RWPE2 (cell line): ENCODE measurements at places on chromosomes 5 and 9.
A peak's percentile ranks its signal among the peaks of the same experiment; 100 is the strongest.

DNA sequence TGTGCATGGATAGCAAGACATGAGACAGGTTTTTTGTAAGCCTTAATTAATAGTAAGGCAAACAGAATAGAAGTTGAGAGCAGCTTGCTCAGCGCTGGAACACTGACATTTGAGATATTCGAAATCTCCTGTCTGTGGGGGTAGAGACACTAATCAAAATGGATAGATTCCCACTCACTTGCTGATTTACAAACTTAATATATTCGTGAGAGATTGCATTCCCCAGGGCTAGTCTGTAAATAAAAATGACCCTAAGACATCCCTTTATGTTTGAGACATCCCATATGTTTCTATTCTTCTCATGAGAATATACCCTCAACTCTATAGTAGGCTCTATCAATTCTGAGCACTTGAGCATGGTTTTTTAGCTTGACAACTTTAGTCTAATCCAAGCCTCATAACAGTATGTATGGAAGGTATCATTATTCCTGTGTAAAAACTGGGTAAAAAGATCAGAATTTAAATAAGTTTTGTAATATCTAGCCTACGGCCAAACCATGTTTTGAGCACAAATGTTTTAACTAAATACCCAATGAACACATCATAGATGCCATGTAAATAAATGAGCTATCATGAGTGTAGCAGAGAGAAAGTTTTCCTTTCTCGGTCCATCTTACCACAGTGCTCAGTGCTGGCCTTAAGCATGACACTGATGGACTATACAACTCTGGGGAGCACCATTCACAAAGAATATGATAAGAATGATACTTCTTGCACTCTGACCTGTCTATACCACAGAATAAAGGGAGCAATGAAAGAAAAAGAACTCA, 609.2 kb downstream of the PSAT1 start:
- no peak for DNase-seq

DNA sequence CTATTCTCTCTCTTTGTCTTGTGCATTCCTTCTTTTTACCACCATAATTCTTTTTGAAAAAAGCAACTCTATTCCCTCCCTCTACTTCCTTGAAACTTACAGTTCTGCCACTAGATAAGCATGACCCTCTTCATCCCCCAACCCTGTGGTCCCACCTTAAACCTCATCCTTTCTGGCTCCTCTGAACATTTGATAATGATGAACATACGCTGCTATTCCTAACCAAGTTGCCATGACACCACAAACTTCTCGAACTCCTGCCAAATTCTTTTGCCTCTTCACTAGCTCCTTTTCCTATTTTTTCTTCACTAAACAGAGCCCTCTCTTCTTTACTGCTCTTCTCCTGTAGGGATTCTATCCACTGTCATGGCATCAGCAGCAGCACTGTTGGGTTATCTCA, 57.1 kb downstream of the MOCS2 start:
- no peak for DNase-seq

GRCh38 chr5:172421020-172421419, 33.3 kb downstream of the SH3PXD2B start:
- DNase-seq, result no peak

- DNase-seq, result no peak
These were observed 690.2 kb downstream of the NR2F1-AS1 start for GRCh38 chr5:92890841-92891244.

GRCh38 chr5:99926463-99926862, 608.7 kb upstream of the FAM174A start:
- no peak for DNase-seq

- no peak for DNase-seq
These were observed 27.6 kb upstream of the SMIM23 start for GRCh38 chr5:171757853-171758535.

- no peak for DNase-seq
These were observed 169.2 kb upstream of the MAP1B start for GRCh38 chr5:71937921-71938698.

GRCh38 chr5:369151-369868, 47.8 kb downstream of the AHRR start:
- no peak for DNase-seq

DNA sequence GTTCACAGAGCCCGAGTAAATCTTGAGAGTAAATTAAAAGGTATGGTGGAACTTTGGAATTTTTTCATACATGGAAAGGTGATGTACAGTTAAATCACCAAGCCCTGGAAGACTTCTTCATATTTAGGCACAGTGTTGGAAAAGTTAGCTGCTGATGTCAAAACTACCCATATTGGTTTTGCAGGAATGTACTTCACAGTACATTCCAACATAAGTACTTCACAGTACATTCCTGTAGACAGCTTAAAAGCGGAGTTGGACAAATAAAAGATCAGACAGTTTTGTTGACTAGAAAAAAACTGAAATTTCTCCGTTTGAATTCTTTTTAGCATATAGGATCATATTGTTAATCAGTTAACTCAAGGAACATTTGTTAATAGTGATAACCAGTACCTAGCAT, 1.8 kb downstream of the RANBP17 start:
- DNase-seq, result no peak

- DNase-seq, result no peak
These were observed 446.9 kb upstream of the CLINT1 start for GRCh38 chr5:158305861-158306260.

GRCh38 chr9:93712896-93713295, 136.5 kb downstream of the PHF2 start:
- no peak for DNase-seq

DNA sequence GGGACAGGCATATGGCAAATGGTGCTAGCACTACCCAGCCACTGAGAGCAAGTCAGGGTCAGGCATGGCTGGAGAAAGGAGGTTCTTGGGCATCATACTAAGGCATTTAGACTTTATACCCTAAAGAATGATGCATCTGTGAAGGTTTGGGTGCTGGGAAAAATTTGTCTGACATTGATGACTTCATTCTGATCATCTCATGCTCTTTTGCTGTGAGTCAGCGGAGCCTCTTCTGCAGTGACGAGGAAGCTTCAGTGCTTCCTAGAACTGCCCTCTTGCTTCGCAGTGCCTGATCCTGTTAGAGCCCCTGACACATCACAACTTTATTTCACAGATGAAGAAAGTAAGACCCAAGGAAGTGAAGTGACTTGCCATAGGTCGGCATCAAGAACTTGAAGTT, 266.6 kb upstream of the GAS1 start:
- DNase-seq, result no peak

DNA sequence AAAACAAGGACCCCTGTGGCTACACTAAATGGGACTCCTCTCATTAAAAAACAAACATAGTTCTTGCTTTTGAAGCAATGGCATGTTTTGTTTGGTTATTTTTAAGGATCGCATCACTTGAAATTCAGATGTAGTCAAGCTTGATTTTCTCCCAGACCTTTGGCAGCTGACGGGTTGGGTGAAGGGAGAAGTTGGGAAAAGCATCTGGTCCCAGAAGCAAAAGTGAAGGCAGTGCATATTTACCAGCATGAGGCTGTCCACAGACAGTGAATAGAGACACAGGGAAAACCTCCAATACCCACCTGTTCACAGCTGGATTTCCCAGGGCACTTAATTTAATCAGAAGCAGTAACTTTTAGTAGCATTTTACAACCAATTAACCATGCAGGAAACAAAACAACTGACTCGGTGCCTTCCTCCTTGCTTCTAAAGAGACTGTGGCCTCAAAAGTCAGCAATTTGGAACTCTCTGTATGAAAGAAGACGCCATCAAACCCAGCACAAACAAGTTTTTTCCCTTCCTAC, 245.4 kb downstream of the EBF1 start:
- no peak for DNase-seq

GRCh38 chr9:84845956-84846900, 176.7 kb downstream of the NTRK2 start:
- DNase-seq, result peak; percentile 63

DNA sequence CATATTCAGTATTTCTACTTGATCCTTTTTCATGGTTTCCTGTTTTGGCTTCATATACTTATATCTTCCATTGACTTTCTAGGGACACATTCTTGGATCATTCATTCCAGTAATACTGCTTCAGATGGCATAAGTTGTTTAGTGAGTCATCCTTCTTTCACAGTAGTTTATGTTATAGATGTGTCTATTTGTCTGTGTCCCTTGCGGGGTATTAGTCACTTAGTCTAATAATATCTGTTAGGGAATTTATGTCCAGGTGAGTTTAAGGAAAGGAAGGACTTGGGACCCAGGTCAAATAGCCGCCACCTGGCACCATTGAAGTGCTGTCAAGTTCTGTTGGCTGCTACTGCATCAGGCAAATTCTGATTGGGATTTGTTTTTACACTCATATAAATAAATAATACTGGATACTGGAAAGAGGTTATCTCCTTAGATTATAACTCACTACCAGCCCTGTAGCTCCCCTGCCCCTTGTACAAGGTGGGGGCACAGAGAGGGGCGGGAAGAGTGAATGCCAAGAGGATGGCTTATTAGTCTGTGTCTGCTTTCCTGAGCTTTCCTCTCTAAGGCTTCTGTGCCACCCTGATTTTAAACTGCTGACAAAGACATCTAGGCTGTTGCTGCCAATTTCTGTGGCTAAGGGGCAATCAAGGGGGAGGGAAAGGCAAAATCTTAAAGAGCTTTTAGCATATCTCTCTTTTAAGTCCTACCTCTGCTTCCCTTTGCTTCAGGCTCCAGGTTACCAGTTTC, 64.9 kb downstream of the CDC42SE2 start:
- no peak for DNase-seq

DNA sequence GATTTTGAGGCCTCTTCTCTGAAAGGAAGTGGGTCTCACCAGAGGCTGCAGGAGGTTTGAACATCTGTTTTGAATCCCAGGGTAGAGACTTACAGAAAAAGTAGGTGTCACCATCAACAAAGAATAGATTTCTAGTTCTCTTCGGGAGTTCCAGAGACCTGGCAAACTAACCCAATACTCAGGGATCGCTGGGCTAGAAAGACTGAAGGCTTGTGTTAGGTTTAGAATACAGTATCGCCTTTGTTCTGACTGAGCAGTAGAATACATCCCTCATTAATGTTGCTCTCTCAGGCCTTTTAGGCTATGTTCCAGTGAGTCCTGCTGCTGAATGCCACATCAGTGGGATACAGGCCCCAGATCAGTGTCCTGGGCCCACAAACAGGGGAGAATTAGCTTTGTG, 27.2 kb downstream of the RUSC2 start:
- DNase-seq, result no peak

- no peak for DNase-seq
These were observed 129.7 kb downstream of the RAPGEF6 start for GRCh38 chr5:131505237-131505908.

- no peak for DNase-seq
These were observed 867.7 kb upstream of the CDH6 start for GRCh38 chr5:30325795-30326194.

- no peak for DNase-seq
These were observed 21.1 kb upstream of the TLR4 start for GRCh38 chr9:117682955-117683710.

GRCh38 chr9:109414125-109414785, 83.9 kb downstream of the PTPN3 start:
- no peak for DNase-seq

GRCh38 chr9:135476561-135477355, 2.8 kb upstream of the PPP1R26 start:
- no peak for DNase-seq

DNA sequence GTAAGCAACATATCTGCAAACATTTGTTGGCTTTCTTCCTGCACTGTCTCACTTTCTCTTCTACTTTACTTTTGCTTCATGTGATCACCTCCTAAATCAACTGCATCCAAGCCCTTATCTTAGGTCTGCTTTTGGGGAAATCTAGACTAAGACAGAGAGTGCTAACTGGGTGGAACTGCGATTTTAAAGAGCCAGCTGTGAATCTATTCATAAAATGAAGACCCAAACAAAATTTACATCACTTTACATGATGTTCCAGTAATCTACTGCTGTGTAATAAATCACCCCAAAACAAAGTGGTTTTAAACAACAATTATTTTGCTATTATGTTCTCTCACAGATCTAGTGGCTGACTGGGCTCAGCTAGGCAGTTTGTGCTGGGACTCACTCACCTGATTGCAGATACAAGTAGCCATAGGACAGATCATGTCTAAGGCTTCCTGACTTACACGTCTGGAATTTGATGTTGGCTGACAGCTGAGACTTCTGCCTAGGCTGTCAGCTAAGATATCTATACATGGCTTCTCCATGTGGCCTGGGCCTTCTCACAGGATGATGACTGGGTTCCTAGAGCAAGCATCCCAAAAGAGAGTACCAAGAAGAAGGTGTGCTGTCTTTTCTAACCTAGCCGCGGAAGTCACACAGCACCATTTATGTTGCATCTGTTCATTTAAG, 145.1 kb upstream of the TBCA start:
- DNase-seq, result no peak

GRCh38 chr9:72132052-72132451, 17.2 kb upstream of the GDA start:
- DNase-seq, result no peak

GRCh38 chr5:159231167-159231566, 21.8 kb upstream of the RNF145 start:
- DNase-seq, result no peak

GRCh38 chr9:21504113-21504512, 22.0 kb upstream of the IFNE start:
- no peak for DNase-seq

DNA sequence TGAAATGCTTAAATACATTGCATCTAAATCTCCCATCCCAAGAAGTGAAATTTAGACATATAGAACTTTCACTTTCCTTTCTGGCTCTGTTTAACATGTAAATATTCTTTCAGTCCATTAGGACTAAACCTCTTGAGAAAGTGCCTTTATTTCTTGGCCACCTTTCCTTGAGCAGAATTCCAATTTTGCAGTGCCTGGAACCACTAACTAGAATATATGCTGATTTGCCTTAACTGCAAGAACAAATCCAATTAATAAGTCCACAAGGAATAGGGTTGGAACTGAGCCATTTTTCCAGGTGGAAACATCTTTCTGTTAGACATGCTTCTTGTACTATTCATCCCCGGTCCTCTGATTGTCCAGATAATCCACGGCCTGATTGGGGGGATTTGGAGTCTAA, 478.0 kb downstream of the ENC1 start:
- no peak for DNase-seq

GRCh38 chr9:133090187-133090586, 28.4 kb downstream of the CEL start:
- no peak for DNase-seq

DNA sequence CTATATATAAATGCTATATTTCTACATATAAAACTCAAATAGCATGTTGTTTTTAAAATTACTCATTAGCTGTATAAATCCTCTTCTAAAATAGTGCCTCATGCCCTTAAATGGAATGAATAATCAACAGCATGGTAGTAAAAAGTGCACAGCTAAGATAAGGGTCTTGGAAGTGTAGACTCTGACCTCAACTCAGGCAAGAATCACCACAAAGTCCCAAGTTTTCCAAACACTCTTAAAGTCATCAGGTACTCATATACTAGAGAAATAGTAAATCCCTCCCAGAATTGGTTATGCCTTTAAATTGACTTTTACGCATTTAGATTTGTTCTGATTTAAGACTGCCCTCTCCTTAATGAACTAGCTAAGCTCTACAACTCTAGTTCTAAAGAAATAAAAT, 113.8 kb downstream of the TMEM161B start:
- no peak for DNase-seq

DNA sequence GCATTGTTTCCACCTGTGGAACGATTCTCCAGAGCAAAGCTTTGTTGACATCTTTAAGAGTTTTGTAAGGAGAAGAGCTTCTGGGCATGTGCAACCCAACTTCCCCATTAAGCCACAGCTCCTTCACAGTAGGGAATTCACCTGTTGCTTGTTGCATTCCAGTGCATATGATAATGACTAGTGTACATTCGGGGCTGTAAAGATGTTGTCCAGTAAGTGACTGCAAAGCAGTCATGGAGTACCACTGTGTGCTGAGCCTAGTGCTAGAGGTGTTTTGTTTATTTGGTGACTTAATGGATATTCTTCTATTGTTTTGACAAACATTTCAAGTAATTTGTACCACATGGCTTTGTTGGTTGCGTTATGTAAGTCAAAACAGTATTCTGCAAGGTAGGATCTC, 12.8 kb downstream of the UGCG start:
- no peak for DNase-seq
